ENCODE measurements at places on chromosomes 3 and 15.

- peak; percentile 12 for ATAC-seq
These were observed 21.6 kb downstream of the NCBP2 start for GRCh38 chr3:196920733-196921132.

DNA sequence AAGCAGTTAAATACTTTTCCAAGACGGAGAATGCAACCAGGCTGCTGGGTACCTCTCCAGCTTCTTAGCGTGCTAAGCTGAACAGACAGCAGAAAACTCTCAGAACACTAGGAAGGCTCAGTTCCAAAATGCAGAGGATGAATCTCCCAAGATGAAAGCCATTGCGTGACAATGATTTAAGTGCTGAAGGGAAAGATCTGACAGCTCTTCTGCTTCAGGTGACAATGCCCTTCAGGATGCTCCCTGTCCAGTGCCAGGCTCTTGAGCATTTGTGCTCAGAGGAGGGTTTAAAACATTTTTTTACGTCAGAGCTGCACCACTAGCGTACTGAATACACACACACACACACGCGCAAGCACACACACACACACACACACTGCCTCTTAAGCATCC is 26.3 kb downstream of the ARHGEF3 start:
- ATAC-seq = no peak

GRCh38 chr3:161600173-161600572 is 103.6 kb downstream of the OTOL1 start:
- no peak for ATAC-seq

- no peak for ATAC-seq
These were observed 455.0 kb upstream of the THBS1 start for GRCh38 chr15:39125904-39126303.

- ATAC-seq = no peak
These were observed 102.8 kb downstream of the STRIT1 start for GRCh38 chr3:155190691-155191090.

DNA sequence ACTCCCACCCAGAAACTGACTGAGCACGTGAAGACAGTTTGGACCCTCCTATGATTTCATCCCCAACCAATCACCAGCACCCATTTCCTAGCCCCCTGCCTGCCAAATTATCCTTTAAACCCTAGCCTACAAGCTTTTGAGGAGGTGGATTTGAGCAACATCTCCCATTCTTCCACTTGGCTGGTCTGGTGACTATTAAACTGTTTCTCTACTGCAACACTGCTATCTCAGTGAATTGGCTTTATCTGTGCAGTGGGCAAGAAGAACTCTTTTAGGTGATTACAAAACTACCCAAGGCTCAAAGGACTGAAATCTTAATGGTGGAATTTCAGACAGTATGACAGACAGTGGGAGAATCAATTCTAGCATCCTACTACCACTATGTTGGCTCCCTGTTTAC is 57.6 kb downstream of the FOXB1 start:
- ATAC-seq = no peak

DNA sequence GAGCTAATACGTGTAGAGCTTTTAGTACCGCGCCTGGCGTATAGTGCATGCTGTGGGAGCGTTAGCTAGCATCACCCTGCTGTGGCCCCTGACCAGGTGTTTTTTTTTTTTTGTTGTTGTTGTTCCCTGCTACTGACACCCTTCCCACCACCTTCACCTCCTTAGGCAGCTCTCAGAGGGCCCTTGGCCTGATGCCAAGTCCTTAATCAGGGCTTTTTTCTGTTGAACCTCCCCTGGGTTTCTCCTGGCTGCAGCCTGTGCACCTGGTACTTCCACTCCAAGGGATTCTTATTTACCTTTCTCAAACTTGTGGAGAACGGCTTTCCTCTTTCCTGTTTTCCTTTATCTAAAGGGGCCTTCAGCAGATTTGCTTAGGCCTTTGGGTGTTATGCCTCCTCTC is 53.3 kb downstream of the SLC7A14 start:
- ATAC-seq = no peak

- no peak for ATAC-seq
These were observed 127.4 kb downstream of the ST8SIA2 start for GRCh38 chr15:92520914-92521623.

- no peak for ATAC-seq
These were observed 42.0 kb downstream of the SEMA5B start for GRCh38 chr3:122985539-122985938.

DNA sequence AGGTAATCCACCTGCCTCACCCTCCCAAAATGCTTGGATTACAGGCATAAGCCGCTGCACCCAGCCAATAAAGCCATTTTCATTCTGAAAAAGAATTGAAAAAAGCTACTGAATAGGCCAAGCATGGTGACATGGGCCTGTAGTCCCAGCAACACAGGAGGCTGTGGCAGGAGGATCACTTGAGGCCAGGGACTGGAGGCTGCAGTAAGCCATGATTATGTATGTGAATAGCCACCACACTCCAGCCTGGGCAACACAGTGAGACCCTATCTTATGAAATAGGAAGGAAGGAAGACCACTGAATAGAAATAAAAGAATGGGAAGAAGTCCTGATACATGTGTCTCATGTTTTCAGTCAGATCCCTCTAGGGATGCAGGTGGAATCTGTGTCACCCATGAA is 36.0 kb upstream of the SEMA4B start:
- no peak for ATAC-seq

DNA sequence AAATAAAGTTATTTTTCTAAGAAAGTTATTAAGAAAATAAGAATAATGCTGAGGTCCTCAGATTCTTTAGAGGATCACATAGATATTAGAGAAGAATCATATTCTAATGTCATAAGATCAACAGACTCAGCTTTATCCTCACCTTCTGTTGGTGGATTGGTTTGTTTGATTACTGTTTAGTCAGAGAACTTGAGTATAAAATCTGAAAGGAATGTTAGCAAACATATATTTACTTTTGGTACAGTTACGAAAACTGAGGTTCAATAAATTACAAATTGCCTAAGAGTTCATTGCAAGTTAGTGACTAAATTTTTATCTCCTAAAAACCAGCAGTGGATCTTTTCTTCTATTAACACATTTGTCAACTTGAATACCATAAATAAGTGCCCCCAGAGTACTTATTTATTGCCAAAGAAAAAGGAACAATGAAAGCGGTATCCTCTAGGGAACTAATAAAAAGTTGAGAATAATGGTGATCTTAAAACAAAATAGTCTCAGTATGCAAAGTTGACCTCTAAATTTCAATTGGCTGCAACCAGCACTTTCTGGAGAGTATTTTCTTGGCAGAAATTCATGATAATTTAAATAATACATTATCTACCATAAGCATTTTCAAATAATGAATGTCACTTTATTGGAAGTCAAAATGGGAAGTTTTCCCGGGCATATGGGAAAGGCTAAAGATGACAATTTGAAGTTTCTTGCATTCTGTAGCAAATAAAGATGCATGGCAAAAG is 296.8 kb downstream of the OTOL1 start:
- no peak for ATAC-seq

All from motor neuron (in vitro differentiated cells).